ENCODE measurements at places on chromosomes 16 and 17.
A peak's percentile ranks its signal among the peaks of the same experiment; 100 is the strongest.

- DNase-seq = no peak
Measured at GRCh38 chr17:12953156-12953555, 64.7 kb downstream of the ELAC2 start.

DNA sequence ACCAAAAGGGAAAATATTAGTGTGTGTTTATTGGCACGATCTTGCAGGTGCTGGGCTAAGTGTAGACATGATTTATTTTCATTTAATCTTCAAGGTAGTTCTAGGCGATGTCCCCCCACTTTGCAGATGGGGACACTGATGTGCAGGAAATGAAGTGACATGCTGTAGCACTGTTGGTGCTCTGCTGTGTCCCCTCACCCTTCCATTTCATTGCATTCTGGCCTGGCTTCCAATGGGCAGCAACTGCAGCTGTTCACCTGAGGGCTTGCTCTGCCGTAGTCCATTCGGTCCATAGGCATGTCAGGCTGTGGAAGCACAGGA lies 123.9 kb downstream of the PRKCB start:
- DNase-seq = no peak

DNA sequence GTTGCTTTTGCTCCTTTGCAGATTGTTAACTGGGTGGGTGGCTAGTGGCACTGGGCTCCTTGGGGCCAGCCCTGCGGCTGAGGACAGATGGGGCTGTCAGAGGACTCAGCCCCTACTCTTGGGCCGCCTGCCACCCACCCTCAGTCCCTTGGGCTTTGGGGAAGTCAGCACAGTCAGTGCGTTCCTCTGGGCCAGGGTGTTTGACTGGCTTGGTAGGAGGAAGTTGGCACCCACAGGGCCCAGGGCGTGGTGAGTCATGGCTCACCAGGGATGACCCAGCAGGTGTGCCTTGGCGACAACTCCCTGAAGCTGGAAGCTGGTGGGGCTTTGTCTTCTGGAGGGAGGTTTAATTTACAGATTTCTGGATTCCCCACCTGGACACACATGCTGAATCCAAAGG lies 32.4 kb downstream of the HAPSTR1 start:
- no peak for DNase-seq

- DNase-seq = no peak
Measured at GRCh38 chr16:29182501-29182900, 197.6 kb downstream of the LAT start.

- DNase-seq = no peak
Measured at GRCh38 chr17:74031316-74032090, 172.0 kb upstream of the RPL38 start.

DNA sequence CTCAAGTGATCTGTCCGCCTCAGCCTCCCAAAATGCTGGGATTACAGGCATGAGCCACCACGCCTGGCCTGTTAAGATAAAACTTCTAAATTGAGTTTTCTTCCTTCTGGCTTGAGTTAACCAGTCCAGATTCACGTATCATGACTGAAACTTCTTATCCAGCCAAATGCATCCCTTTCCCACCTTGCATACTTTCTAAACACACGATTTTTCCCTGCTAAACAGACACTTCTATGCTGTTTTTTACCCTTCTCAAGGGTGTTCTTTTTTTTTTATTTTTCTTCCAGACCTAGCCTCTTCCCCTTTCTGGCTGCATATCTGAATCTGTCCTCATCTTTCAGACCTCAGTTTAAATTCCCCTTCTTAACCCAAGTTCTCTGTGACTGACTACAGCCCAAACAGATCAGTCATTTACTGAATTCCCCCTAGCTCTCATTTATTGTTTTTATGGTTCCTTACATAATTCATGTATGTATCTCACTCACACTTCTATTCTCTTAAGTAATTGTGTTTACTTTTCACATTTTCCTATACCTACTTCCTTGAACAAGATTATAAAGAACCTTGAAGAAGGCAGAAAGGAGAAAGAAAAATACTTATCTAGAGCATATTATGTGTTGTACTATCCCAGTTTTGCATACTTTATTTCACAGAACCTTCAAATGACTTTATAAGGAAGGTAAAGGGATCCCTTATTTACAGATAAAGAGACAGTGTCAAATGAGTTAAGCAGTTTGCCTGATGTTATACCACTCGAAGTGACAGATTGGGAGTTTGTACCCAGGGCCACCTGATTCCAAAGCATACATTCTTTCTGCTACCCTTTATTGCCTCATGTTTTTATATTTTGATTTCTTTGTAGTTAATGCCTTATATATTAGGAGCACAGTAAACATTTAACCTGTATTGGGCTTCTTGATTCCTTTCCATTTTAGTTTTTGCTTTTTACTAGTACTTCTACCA lies 5.2 kb downstream of the EVI2B start:
- no peak for DNase-seq

DNA sequence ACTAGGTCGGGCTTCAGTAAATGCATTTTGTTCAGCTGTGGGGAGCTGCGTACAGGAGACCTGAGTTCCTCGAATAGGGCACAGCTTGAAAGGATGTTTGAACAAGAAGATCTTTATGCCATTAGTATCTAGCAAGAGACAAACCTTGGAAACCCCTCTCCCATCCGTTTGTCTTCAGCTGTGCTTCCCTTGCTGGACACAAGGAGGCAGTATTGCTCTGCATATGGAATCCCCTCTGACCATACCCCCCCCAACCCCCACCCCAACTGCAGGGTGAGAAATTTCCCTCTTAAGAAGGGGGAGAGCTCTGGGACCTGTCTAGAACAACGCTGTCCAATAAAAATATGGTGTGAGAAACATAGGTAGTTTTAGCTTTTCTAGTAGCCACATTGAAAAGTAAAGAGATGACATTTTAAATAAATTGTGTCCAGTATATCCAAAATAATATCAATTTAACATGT lies 1.6 kb downstream of the MRM1 start:
- DNase-seq = peak; percentile 44

- no peak for DNase-seq
Measured at GRCh38 chr16:13372421-13372820, 471.0 kb downstream of the SHISA9 start.

- DNase-seq = no peak
Measured at GRCh38 chr17:22692806-22693171, 1000.5 kb downstream of the KCNJ18 start.

DNA sequence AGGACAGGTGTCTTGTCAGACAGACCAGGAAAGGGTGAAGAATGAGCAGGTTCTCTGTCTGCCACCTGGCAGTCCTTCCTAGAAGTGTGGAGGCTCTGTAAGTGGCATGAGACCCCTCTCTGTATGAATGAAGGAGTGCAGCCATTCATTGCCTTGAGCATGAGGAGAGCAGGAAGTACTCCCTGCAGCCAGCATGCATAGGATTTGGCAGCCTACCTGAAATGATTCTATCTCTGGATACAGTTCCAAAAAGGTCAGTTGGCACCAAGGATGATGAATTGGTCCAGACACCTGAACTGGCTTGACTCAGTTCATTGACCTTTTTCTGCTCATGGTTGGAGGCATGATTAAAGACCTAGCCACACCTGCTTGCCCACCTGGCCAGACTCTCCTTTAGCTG lies 163.0 kb downstream of the PRKCB start:
- DNase-seq = no peak

- no peak for DNase-seq
Measured at GRCh38 chr16:35425270-35425669, 1965.9 kb downstream of the TP53TG3F start.

DNA sequence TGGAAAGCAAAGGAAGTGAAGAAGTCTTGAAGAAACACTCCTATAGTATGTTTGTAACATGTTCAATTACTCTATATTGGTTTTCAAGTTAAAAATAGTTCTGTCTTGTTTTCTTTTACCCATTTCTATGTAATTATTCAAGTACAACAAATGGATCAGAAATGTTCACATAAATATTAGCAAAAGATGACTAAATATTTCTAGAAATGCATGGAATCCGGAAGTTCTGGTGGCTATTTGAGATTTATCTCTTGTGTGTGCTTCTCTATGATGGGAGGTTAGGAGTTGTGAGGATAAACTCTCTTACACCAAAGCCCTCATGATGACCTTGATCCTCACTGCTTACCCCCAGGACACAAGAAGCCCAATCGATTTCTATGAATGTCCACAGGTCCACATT lies 237.5 kb downstream of the CDH8 start:
- no peak for DNase-seq

GRCh38 chr17:36485805-36486203 lies 677 bp upstream of the ZNHIT3 start:
- DNase-seq = no peak

- DNase-seq = no peak
Measured at GRCh38 chr16:81210807-81211206, 27.7 kb upstream of the BCO1 start.

- no peak for DNase-seq
Measured at GRCh38 chr16:87216841-87217275, 100.3 kb downstream of the C16orf95 start.

DNA sequence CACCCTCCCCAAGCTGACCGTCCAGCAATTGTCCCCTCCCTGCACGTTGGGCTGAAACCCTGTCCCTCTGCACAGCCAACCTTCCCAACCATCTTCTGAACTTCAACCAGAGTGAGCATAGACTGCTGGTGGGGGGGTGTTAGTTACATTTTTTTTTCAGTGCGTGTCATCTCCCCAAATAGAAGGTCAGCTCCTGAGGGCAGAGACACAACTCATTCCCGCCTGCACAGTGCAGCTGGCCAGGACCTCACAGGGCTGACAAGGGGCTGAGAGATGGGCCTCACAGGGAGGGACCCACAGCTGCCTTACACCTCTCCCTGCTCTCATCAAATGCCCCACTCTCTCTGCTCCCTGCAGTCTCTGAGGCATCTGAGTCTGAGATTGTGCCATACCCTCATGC lies 8.4 kb downstream of the SRL start:
- no peak for DNase-seq

Data from stimulated activated CD4-positive, alpha-beta T cell treated with anti-CD3 and anti-CD28 coated beads, Interleukin-15, amount 100 ng/mL, for 1 hour (primary cell).